ENCODE measurements at places on chromosomes 5 and 9.

- DNase-seq: no peak
Observed at GRCh38 chr5:137605411-137605810, 106.3 kb upstream of the SPOCK1 start.

GRCh38 chr5:8869932-8870331 lies 675.9 kb downstream of the SEMA5A start:
- no peak for DNase-seq

DNA sequence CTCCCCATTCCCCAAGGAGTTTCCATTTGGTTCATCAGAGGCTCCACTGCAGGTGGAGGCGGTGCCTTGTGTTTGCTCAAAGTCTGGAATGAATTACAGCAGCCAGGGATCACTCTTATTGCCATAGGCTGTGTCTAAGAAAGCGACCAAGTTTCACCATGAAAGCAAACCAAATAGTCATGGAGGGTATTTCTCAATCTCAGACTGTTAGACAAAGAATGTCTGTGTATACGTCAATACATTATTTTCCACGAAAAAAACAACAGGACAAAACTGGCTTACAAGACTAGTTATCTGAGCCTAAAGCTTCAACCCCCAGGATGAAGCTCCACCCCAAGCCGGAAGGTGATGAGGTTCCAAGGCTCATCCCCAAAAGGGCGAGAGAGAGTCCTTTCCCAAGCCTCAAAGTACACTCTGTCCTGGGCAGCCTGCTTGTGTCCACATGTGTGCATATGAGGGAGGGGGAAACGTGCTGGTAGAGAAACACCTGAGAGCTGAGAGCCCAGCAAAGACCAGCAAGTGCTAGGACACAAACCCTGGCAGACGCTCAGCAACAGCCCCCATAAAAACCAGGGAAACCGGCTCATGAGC lies 4.3 kb downstream of the B4GALT1 start:
- no peak for DNase-seq

DNA sequence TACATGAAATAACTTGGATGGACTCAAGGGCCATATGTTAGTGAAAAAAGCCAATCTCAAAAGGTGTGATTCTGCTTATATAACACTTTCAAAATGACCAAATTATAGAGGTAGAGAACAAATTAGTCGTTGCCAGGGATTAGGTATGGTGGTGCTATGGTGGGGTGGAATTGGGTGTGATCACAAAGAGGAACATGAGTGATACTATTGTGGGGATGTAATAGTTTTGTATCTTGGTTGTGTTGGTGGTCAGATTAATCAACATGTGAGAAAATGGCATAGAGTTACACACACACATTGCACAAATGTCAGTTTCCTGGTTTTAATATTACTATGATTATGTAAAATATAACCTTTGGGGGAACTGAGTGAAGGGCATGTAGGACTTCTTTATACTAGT lies 31.9 kb downstream of the CAMK4 start:
- no peak for DNase-seq

GRCh38 chr5:60992871-60993270 lies 47.9 kb downstream of the NDUFAF2 start:
- no peak for DNase-seq

GRCh38 chr9:79034583-79034982 lies 537.2 kb upstream of the TLE4 start:
- no peak for DNase-seq

GRCh38 chr5:50800410-50800809 lies 134.0 kb downstream of the PARP8 start:
- DNase-seq: no peak

- no peak for DNase-seq
Observed at GRCh38 chr5:131974956-131975726, 29.7 kb upstream of the MEIKIN start.

DNA sequence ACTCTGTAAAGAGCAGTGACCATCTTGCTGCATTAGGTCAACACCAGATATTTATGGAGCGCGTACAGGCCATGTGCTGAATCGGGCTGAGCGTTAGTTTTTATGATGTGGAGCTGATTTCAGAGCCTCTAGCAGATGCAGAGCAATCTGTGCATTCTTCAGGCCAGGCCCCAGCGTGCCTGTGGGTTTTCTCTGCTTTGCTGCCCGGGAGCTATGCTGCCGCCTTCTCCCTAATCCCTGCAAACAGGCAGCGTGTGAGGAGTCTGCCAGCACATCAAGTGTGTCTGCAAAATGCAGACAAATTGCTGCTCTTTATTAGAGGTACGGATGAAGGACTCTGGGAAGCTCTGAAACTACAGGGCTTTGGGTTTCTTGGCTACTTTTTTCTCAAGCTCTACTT lies 170.0 kb downstream of the NTRK2 start:
- no peak for DNase-seq

DNA sequence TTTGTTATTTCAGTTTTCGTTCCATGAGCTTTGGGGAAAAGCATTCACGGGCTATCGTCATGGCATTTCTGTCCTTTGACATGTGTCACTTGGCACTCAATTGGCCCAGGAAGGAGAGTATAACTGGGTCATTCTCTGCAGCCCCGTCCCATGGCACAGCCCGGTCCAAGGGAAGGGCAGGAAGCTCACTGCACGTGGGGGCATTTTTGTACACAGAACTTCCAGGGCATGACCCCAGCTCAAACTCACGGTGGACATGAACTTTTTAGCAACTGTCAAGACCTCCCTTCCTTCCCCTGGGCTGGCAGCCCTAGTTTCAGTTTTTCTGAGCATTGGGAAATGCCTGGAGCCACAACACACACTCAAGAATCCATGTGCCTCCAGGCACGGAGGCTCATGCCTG lies 161.6 kb upstream of the PANK3 start:
- DNase-seq: no peak

DNA sequence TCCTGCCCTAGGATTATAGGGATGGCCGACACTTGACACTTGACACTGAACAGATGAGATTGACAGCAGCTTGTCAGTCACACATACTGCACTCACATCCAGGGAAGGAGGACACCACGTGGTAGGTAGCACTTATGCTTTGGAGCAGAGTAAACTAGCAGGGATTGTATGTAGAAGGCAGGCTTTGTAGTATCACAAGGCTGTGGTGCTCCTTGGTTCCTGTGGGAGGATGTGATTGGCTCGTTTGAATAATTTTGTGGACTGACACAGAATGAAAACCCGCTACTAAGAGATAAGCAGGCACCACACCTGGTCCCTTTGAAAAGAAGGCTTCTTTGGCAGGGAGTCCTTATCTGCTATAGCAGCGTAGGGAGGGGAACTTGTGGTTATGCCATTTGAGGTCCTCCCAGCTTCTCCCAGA lies 63.6 kb upstream of the IL12B start:
- DNase-seq: no peak

GRCh38 chr5:43305948-43306565 lies 7.2 kb downstream of the HMGCS1 start:
- no peak for DNase-seq

DNA sequence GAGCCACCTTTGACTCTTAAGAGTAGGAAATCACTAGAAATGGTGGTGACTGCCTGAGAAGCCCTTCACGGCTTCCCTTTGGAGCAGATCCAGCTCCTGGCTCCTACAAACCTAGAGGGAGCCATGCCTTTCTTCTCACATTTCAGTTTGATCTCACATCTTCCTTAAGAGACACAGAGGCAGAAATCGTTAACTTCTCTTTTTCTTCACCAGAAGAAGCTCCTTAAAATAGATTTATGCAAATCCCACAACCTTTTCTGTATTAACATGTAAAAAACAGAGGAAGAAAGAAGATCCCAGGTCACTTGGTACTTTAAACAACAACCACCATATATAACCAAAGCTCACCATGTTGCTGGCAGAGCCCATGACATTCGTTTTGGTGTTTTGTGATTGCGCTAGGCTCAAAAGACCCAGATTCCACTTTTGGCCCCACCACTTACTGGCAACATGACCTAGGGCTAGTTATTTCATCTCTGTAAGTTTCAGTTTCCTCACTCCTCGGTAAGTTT lies 29.6 kb downstream of the PAX5 start:
- no peak for DNase-seq

GRCh38 chr9:22079873-22080341 lies 70.8 kb upstream of the CDKN2B start:
- DNase-seq: no peak

DNA sequence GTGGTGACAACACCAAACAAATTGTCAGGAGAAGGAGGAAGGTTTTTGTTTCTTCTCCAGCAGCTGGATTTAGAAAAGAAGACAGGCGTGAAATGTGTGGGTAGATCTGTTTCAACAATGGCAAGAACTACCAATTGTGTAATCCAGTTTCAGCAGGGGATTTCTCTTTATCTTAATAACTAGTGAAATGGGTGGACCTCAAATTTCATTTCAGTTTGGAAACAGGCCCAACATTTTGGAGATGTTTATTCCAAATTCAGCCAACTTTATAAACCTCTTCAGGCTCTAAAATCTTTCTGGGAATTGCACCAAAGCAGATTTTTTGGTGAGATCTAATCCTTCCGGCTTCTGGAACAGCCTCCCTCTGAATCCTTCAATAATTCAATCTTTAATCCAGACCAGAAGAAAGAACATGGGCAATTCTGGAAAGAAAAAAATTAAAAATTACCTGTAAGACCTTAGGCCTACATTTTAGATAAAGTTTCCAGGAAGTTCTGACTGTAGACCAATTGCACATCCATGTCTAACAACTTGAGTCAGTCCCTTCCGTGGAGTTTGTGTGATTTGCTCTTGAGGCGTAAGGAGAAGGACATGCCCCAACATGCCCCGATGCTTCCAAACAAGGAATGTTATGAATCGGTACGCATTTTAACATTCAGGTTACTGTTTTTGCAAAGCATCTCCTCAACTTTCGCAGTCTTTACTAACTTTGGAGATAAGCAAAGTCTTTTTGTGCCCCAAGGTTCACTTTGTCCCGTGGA lies 423.6 kb downstream of the IRX1 start:
- DNase-seq: no peak

DNA sequence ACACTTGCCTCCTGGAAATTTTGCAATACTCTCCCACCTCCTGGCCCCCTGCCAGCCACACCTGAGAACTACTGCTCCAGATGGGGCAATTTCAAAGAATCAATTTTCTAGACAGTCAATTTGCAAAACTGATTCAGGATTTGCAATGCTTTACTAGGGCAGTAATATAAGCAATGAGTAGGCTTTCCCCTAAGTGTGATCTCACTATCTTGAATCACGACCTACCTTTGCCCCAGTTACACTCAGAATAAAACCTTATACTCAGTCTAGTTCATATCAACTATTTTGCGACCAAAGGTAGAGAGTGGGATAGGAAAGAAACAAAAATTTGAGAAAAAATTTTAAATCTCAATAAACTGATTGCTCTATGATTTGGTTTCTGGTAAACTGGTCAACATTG lies 54.4 kb downstream of the DROSHA start:
- DNase-seq: no peak

DNA sequence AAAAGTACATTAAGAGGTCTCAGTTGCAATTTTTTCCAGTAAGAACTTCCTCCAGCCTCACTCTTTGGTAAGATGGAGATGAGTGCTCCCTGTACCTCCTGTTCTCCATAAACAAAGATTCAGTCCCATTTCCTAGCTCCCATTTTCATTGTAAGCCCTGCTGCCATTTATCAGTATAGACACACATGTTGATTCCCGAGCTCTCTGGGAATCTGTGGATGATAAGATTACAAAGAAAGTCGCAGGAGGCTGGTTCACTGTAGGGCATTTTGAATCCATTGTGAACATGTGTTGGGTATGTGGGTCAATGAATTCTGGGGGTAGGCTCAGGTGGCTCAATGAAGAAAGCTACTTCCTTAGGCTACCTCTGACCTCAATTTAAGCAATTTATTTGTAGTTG lies 36.7 kb downstream of the RGMB start:
- no peak for DNase-seq

DNA sequence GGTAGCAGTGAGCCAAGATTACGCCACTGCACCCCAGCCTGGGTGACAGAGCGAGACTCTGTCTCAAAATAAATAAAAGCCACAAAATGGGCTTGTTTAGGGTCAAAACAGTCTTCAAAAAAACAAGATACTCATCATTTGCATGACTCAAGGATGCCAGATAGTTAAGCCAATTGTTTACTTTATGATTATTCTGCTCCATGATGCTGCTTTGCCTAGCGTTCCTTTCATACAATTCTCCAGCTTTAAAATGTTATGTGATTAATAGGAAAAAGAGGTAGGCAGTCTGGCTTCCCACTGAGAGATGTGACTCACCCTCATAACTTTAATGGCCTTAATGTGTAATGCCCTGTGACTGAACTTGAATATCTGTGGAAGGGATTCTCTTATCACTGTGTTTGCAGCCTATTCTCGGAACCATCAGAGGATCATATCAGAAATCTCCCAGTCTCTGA lies 364.6 kb upstream of the TRPC7 start:
- no peak for DNase-seq

DNA sequence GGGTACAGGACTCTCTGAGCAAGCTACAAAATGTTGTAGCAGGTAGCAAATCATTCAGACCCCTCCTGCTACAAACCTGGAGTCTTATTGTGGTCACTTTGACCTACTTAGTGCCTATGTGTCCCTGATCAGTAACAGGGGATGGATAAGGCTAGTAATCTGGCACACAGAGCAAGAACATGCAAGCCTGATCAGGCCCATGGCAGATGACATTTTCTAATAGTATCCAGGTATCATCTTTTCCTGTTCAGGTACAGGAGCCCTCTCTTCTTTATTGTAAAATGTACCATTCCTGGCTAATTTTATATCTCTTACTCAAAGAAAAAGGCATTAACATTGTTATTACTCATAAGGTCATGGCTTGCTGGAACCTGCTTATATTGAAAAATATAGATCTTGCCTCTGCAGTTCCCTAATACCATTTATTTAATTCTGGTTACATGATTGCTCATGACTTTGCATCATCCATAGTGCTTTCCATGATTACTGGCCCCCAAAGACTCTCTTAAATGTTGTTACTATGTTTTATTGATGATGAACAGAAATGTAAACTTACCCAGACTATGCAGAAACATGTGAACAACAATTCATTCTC lies 18.2 kb upstream of the CCNH start:
- DNase-seq: no peak

GRCh38 chr5:157137691-157138090 lies 5.0 kb downstream of the MED7 start:
- DNase-seq: no peak

DNA sequence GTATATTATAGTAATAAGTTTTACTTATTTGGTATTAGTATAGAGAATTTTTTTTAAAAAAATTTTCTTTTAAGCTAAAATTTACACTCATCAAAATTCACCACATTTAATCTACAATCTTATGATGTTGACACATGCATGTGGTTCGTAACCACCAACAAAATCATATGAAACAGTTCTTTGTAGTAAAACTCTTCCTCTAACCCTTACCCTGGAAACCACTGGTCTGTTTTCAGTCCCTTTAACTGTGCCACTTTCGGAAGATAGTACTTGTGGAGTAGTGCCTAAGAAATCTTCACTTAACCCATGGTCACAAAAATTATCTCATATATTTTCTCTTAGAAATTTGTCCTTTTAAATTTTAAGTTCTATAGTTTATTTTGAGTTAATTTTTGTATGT lies 1498.8 kb downstream of the MAT2B start:
- DNase-seq: no peak

DNA sequence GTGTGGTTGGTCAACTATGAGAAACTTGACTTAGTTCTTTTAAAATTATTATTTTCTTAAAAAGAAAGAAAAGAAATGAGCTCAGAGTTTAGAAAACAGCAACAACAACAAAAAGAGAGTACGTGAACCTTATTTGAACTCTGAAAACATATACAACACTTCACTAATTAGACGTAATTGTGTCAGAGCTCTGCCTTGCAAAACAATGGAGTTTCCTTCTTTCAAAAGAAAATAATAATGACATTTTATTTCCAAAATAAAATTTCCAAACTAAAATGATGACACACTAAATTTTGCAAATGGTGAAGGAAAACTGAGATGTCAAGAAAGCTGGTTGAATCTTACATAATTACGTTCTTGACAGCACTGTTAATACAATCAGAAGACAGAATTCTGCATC lies 15.4 kb downstream of the ROR2 start:
- no peak for DNase-seq

GRCh38 chr9:21070906-21071305 lies 6.8 kb downstream of the IFNB1 start:
- DNase-seq: no peak

Measured in effector memory CD4-positive, alpha-beta T cell (primary cell).